ENCODE measurements at places on chromosomes 2 and 18. TPM values are rescaled to one million over a fixed set of nuclear protein-coding genes. Genes with fewer than 3 reads are reported as not detected.

Gene CSRNP3
- total RNA-seq: under 0.01 TPM

Gene TEX44
- total RNA-seq: not detected

Gene TSPYL6
- total RNA-seq: not detected

Gene RIT2
- not detected for total RNA-seq

Gene B4GALT6
- total RNA-seq: 7.0 TPM

Gene VWC2L
- not detected for total RNA-seq

Gene PFN4
- 0.32 TPM for total RNA-seq

Gene C2orf72
- 0.16 TPM for total RNA-seq

Gene CNGA3
- total RNA-seq: not detected

Gene ELOA2
- total RNA-seq: not detected

Gene FAM110C
- 0.13 TPM for total RNA-seq

Gene LYPD1
- total RNA-seq: 3.1 TPM

Gene FZD7
- 0.16 TPM for total RNA-seq

Gene MC4R
- not detected for total RNA-seq

Gene L3MBTL4
- total RNA-seq: 10.8 TPM

Gene HTR2B
- total RNA-seq: 0.32 TPM

Gene IL36G
- not detected for total RNA-seq

Gene ASNSD1
- 58.4 TPM for total RNA-seq

Gene TNFRSF11A
- 4.4 TPM for total RNA-seq

Gene RPL31
- 1,038 TPM for total RNA-seq

Gene CCDC150
- 14.6 TPM for total RNA-seq

Gene SCYGR4
- not detected for total RNA-seq

Gene CFAP65
- not detected for total RNA-seq

Gene CABLES1
- total RNA-seq: 9.7 TPM

Gene EMILIN1
- total RNA-seq: 2.3 TPM

Gene GKN2
- total RNA-seq: not detected

Gene NEU4
- not detected for total RNA-seq

Gene TMEM178A
- total RNA-seq: not detected

Gene ACYP2
- 6.9 TPM for total RNA-seq
